ENCODE measurements at places on chromosomes 3 and 15. TPM values are rescaled to one million over a fixed set of nuclear protein-coding genes. Genes with fewer than 3 reads are reported as not detected.

Gene GPR176
- total RNA-seq = 0.13 TPM

Gene LMCD1
- 2.2 TPM for total RNA-seq

Gene ZBED2
- total RNA-seq = 226 TPM

Gene BTLA
- total RNA-seq = 13.2 TPM

Gene SERPINI2
- total RNA-seq = not detected

Gene ZNF660
- 1.2 TPM for total RNA-seq

Gene GRM7
- not detected for total RNA-seq

Gene CD200
- 16.7 TPM for total RNA-seq

DNA sequence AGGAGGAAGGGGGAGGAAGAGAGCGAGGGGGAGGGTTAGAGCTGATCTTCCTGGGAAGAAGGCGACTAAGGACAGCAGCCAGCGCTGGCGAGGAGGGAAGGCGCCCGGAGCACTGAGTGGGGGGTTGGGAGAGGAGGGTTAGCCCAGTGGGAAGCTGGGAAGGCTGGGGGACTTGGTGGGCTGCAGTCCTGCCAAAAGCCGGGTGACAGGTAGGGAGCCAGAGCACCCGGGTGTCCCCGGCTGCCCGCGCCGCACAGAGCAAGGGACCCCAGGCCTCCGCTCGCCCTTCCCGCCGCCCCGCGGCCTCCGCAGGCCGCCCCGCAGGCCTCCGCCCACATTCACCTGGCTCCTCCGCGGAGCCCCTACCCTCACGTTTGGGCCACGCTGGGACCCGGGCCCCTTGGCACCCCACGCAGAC, 448 bp downstream of the SLC12A8 start:
- DNase-seq = no peak

DNA sequence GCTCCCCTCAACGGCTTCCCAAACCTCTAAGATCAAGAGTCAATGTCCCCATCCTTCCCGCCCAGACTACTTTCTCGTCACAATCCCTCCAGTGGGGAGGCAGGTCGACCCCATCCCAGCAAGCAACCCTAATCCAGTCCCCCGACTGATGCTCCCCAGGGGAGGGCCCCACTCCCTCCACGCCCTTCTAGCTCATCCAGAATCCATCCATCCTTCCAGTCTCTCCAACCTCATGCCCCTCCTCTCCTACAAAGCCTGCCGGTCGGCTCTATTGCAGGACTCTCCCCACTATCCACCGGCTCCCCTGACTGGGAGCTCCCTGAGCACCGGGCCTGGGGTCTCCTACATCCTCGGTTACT, 1.3 kb downstream of the ADAMTS7 start:
- no peak for DNase-seq

- DNase-seq = no peak
Observed at GRCh38 chr3:119346076-119346496, 51.9 kb downstream of the ARHGAP31 start.

GRCh38 chr3:186663361-186664118, 2.3 kb upstream of the HRG start:
- no peak for DNase-seq

DNA sequence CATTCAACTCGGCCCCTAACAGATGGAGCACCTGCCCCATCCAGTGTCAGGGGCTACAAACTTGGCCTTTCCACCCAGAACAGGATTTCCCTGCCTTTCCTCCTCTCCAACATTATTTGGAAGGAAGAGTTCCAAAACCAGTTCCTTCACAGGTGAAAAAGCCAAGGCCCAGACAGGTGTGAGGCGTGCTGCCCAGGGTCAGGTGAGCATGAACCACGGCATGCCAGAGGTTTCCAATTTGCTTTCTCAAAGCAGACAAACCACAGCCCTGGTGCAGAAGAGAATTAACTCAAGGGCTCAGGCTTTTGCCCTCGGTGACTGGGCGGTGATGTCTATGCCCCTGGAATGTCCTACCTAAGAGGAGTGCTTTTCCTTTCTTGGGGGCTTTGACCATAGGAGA, 43.2 kb downstream of the LDHAL6B start:
- no peak for DNase-seq

DNA sequence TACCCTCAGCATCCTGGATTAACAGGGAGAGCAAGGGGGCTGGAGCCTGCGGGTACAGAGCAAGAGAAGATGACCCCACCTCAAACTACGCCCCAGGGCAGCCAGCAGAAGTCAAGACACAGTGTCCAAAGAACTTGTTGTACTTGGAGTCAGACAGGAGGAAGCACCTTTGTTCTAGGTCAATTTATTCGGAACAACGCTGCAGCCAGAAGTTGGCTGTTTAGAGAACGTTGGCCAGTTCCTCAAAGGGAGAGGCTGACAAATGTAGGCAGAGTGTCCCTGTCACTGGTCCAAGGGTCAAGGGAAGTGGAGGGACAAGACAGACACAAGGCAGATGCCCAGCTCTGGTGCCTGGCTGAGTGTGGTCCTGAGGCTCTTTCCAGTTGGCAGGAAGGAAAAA, 32.1 kb upstream of the PIAS1 start:
- DNase-seq = no peak

DNA sequence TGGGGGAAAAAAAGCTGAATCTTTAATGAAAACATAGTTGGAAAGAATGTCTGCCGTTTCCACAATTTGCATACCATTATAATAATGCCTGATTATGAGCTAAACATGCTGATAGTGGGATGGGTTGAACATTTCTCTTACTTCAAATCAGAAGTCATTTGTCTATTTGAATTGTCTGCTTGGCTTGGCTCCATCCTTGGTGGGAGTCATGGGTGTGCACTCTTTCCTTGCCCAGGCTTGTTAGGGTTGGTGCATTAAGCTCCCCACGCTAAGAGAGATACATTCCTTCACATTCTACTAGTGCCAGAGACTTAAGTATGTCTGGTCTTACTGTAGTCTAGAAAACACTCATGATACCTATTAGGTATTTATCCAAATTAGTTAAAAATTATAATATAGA, 121.4 kb upstream of the RARB start:
- DNase-seq = no peak

DNA sequence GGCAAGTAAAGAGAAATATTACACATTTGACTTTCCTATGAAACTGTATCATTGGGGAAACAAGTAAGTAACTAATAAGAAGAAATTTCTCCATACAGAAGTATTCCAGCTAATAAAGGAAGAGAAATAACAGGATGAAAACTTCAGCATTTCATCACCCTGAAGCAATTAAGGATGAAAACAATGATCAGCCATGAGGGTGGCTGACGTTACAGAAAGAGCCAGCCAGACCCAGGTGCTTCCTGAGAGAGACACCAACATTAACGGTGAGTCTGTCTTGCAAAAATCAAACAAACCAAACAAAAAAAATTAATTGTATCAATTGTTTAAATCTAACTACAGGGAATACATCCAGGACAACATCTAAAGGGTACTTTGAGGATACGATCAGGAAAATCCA, 190.0 kb downstream of the ARRDC4 start:
- no peak for DNase-seq

- no peak for DNase-seq
Observed at GRCh38 chr15:29734917-29735572, 87.2 kb downstream of the TJP1 start.

DNA sequence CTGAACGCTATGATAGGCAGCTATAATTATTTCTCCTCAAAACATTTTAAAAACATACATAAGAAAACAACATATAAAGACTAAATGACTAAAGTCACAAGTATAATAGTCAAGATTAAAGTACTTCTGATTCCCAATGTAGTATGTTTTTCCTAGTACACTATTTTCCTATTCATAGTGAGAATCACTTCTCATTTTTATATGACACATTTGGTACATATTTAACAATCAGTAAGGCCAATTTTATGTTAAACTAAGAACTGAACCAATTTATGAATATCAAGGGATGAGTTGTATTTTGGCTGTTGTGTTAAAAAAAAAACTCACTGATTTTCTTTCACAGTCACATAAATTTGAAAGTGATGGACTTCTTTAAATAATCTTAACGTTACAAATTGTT, 79.7 kb downstream of the DENND4A start:
- no peak for DNase-seq

GRCh38 chr3:105334138-105334882, 32.4 kb upstream of the ALCAM start:
- DNase-seq = no peak

DNA sequence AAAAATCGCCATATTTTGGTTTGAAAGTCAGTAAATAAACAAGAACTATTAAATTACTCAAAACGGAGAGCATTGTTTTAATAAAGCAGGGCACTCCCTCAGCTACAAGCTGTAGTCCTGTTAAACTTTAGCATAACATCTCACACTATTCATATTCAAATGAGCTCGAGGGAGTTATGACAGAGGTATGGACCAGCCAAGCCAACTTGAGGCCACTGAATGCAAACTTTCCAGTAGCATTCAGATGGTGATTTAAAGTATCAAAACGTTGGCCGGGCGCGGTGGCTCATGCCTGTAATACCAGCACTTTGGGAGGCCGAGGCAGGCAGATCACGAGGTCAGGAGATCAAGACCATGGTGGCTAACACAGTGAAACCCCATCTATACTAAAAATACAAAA, 132.9 kb downstream of the GABRB3 start:
- no peak for DNase-seq

GRCh38 chr3:32391643-32392535, at the start of gene CMTM7:
Gene CMTM7 (plus strand): TSS chr3:32391853. CDS start chr3:32391907, 54 bp downstream.
- DNase-seq = peak; percentile 48

GRCh38 chr3:16455001-16455400, 58.5 kb downstream of the RFTN1 start:
- no peak for DNase-seq

DNA sequence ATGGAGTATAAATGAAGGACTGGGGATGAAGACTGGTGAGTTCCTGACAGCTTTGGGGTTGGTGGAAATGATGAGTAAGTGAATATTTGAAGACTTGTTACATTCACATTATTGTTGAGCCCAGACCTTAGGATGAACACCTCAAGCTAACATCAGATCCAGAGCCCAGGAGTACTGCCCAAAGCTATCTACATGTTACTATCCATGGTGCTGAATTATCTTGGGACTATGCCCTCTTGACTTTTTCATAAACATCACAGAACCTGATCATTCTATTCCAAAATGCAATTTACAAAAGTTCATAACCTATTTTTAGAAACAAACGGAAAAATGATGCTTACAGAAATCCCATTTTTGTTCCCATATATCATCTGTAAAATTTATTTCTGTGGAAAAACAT, 613.3 kb downstream of the TUSC7 start:
- no peak for DNase-seq

GRCh38 chr15:50162969-50163718, 18.9 kb upstream of the SLC27A2 start:
- no peak for DNase-seq

DNA sequence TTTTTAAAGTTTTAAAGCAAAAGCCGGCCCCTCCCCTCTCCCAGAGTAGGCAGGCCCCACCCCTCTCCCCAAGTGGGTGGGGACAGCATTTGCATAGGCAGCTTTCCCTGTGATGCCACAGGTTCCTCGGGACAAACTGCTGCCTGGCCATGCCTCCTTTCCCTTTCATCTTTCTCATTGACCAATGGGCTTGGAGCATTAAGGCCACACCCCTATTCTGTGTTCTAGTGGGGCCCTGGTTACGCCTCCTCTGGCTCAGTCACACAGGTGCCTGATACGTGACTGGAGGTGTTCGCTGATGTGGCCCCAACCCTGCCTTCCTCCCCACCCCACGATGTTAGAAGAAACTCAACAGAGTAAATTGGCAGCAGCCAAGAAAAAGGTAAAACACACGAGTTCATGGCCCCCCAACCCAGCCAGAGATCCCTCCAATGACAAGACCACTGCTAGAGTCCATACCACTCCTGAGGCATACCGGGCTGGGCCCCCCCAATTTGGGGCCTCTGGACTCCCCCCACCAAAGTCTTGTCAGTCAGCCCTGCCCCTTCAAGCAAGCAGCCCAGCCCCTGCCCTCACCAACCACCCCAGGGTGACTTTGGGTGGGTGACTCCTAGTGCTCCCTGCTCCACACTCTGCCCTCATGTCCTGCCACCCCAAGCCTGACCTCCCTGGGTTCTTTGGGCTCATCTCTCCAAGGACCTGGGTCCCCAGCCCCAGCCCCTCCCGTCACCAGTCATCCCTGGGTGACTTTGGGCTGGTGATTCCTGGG, 62.8 kb upstream of the CSPG4 start:
- no peak for DNase-seq

DNA sequence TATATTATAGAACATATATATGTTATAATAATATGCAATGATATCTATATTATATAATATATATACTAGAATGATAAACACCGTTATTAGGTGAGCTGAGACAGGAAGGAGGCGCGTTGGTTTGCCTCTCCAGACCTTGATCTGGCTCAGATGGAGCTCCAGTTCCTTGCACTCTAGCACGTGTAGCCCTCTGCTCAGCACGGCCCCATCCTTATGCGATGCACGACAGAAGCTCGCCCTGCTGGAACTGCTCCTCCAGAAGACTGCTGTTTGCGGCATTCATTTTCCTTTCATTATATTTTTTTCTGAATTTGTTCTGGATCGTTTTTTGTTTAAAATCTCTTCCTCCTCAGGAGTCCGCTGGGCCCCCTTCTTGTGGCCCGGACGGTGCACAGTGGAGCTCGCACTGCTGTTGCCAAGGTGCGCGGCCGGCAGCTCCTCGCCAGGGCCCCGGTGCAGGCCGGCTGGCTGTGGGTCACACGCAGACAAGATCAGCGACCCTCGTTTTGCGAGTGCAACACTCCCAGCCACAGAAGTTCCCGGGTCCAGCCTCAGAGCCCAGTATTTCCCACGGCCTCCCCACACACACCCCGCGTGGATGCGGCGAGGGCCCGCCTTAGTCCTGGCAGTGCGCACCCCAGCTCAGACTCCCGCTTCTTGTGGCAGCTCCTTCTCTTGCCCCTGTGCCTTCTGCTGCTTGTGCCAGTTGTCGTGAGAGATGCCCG, 112.2 kb downstream of the CHL1 start:
- DNase-seq = no peak

DNA sequence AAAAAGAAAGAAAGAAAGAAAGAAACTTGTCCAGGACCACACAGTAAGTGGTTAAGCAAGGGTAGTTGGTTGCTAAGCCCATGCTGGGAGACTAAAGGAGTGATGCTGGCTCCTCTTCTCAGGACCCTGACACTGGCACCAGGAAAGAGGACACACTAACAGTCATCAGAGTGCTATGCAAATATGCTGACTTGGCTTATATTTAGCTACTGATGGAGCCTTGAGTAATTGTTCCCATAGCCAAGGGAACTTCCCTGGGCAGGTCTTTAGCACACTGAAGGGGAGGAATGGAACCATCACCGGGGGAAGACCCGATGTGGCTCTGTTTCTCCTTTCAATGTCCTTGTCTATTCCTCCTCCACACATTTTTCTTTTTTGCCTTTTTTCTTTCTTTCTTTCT, 6.2 kb downstream of the TMEM40 start:
- DNase-seq = no peak

DNA sequence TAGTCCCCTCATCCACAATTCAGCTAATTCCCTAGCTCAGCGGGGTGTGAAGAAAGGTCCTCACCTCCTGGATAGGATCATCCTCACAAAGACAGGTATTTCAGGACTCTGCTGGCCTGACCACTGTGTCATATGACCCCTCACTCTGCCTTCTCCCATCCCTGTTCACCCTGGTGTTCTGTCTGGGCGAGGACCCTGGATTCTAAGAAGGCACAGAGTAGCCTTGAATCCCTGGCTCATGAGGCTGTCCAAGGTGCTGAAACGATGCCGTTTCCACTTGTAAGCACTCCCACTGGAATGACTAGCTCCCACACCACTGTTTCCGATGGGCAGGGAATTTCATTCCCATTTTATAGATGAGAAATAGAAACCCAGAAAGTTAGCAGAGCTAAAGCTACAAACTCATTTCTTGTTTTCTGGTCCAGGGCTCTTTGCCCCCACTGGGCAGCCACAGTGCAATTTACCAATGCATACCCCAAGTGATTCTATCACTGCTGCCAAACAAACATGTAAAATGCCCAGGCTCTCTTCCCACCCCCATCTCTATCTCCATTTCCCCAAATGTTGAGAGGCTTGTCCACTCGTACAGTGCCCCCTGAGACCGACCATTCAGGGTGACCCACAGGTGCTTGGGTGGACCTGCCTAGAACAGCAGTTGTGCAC, 83.2 kb downstream of the RAB11A start:
- peak; percentile 29 for DNase-seq

Data from activated CD8-positive, alpha-beta T cell treated with anti-CD3 and anti-CD28 coated beads for 36 hours (primary cell).